ENCODE measurements at places on chromosomes 3 and 15.

GRCh38 chr15:101092156-101092866 lies 159.5 kb downstream of the CHSY1 start:
- no peak for DNase-seq

- no peak for DNase-seq
These were observed 70.1 kb downstream of the SMAD3 start for GRCh38 chr15:67135494-67135893.

- DNase-seq: no peak
These were observed 380.7 kb downstream of the ERC2 start for GRCh38 chr3:56087451-56088053.

DNA sequence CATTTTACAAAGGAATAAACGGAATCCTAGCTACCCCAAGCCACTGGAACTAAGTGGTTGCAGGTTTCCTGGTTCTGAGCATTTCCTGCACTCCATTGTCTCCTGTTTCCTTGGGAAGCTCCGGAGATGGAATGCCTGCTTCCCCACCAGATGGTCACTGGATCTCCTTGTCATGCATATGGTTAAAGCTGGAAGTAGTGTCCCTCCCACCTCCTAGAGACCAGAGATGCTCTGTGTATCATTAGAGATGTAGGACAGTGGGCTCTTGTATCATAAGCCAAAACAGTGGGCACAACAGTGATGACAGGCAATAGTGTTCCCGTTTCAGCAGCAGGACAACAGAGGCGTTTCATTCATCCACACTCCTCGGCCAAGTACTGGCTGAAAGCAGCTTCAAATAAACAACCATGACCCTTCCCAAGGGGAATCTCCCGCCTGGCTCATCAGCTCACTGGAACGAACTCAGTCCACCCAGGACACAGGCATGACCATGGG lies 136.2 kb upstream of the EIF1B start:
- DNase-seq: no peak

DNA sequence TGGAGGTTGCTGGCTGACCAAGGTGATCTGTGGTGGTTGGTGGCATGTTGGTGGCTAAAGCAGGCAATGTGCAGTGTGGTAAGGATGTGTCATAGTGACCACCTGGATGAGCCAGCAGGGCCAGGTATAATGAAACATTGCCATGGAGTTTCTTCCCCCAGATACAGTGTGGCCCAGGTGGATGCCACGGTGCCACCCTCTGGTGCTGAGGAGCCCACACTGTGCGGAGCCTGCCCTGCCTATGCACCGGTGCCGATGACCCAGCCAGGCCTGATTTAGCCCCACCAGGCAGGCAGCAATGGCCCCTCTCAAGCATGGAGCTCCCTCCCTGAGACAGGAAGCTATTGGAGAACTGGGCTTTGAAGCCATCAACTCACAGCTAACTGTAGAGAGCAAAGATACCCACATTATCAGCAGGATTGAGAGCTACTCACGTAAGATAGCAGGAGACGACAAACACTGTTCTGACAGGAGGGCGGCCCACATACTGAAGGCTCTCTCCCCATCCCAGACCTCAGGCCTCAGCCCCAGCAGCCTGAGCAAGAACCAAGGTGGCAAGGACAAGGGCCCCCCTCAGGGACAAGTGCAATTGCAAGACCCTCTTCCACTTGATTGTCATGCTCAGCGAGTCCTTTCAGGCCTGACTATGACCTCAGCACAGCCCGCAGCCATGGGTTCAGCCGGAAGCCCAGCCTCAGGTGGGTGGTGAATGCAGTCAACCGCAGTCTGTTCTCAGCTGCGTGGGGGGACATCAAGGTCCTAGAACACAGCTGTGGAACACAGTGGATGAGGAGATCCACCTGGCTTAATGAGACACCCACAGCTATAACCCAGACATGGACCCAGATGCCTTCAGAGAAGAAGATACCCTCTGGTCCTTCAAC lies 82.8 kb upstream of the CDV3 start:
- DNase-seq: peak; percentile 9

DNA sequence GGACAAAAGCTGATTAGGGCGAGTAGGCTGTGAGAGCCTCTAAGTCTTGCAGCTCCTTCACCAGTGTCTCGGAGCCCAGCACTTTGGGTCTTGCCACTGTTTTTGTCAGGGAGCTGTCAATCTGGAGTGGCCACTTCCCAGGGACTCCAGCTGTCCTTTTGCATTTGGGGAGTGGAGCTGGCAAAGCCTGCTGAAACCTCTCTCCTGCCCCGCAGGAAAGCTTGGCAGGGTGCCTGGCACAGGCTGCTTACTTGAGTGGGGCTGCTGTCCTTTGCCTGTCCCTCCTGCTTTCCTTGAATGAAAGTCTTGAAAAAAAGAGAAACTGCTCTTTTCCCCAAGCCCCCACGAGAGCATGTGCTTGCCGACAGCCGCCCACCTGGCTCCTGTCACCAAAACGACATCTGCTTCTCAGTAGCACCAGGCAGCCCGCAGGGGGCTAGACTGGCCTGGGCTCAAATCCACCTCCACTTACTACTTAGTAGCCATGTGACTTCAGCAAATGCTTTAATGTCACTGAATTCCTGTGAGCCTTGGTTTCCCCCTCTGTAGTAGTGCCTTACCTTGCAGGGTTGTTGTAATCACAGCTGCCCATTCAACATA lies 13.7 kb downstream of the USP13 start:
- no peak for DNase-seq

DNA sequence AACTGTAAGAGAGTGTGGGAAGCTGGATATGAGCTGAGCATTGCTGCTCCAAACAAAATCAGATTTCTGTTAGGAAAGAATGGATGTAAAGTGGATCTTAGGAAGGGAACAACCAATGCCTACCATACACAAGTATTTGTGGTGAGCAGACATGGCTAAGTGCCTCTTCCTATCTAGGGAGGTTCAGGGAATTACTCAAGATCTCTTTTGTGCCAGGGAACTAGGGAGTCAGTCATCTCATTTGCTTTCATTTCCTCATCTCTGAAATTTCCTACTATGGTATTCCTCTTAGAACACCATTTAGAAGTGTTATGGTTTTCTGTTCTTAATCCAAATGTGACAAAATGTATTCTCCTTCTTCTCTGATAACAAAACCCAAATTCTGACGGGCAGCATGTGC lies 396.5 kb downstream of the FHIT start:
- no peak for DNase-seq

GRCh38 chr3:169350228-169350627 lies 313.3 kb downstream of the MECOM start:
- peak; percentile 60 for DNase-seq

DNA sequence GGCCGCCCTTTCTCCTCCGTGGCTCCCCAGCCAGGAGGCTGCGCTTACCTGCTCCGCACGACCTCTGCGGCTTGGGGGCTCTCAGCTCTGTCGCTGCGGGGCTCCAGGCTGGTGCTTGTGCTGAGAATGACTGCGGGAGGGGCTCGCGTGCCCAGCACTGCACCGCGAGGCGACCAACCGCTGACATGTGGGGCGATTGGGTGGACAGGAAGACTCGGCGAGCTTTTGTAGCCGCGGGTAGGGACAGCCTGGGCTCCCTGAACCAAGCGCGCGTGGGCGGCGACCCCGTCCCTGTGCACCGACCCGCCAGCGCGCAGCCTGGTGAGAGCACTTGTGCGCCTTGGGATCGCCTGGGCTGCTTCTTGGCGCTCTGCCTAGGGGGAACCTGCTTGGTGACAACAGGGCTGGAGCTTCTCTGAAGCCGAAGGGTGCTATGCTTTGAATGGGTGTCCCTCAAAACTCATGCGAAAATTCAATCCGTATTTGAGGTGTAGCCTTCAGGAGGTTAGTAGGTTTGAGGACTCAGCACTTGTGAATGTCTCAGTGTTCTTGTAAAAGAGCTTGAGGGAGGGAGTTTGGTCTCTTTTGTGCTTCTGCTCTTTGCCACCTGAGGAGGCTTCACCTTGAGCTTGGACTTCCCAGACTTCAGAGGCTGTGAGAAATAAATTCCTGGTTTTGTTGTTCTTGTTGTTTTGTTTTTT lies 50.4 kb downstream of the IL12A start:
- DNase-seq: no peak

GRCh38 chr3:31423482-31423881 lies 109.2 kb upstream of the STT3B start:
- DNase-seq: peak; percentile 57

DNA sequence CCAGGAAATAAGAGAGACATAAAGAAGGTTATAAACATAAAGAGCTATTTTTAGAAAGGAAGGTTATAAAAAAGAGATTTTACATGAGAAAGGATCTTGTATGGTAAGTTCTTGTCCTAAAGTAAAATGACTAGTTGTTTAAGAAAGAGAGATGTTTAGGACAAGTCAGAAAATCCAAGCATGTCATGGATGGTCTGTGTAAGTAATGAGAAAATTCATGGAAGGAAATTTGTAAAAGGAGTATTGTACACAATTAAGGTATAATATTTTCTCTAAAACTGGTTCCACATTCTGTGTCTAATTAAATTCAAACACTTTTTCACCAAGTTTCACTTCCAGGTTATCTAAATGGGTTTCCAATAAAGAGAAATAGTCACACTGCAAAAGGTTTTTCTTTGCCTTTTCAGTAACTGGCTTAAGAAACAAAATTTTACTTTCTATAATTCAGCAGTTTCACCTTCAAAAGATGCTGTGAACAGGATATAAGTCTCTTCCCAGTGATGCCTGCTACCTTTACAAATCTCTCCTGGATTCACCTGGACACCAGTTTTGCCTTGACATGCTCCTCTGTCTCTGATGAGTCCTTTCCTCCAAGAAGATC lies 455.7 kb downstream of the ZIC1 start:
- DNase-seq: no peak

DNA sequence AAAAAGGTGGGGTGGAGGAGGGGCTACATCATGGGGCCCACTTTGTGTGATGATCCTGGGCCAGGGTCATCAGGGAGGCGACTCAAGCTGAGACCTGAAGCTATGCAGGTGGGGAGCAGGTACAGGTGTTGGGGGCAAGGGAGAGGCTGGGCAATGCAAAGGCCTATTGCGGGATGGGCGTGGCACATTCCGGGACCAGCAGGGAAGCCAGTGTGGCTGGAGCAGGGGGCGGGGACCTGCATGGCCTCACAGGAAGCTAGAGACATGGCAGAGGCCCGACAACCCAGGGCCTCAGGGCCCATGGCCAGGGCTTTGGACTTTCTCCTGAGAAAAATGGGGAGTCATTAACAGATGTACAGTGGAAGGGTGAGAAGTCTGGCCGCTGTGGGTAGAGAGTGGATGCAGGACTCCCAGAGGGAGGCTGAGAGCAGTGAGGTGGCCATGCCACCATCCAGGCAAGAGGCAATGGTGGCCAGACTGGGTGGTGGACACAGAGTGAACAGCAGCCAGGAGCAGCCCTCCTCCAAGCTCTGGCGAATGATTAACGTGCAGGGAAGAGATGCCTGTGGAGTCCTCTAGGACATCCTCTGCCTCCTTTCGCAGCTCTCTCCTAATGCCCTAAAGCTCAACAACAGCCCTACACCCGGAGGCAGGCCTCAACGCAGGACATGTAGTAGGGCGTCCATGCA lies 122.6 kb upstream of the ATP2B2 start:
- DNase-seq: no peak

- no peak for DNase-seq
These were observed 46.3 kb downstream of the LIMD1 start for GRCh38 chr3:45640724-45641361.

GRCh38 chr15:92074646-92075045 lies 221.1 kb downstream of the SLCO3A1 start:
- DNase-seq: peak; percentile 61

- DNase-seq: no peak
These were observed 18.1 kb downstream of the ALS2CL start for GRCh38 chr3:46675426-46675825.

- DNase-seq: no peak
These were observed 16.9 kb downstream of the SHC4 start for GRCh38 chr15:48946840-48947187.

GRCh38 chr3:128488991-128489673 lies 3.9 kb downstream of the GATA2 start:
- DNase-seq: no peak

GRCh38 chr3:41065340-41065739 lies 134.0 kb upstream of the CTNNB1 start:
- DNase-seq: no peak

- no peak for DNase-seq
These were observed 6.6 kb downstream of the B3GNT5 start for GRCh38 chr3:183259621-183260020.

DNA sequence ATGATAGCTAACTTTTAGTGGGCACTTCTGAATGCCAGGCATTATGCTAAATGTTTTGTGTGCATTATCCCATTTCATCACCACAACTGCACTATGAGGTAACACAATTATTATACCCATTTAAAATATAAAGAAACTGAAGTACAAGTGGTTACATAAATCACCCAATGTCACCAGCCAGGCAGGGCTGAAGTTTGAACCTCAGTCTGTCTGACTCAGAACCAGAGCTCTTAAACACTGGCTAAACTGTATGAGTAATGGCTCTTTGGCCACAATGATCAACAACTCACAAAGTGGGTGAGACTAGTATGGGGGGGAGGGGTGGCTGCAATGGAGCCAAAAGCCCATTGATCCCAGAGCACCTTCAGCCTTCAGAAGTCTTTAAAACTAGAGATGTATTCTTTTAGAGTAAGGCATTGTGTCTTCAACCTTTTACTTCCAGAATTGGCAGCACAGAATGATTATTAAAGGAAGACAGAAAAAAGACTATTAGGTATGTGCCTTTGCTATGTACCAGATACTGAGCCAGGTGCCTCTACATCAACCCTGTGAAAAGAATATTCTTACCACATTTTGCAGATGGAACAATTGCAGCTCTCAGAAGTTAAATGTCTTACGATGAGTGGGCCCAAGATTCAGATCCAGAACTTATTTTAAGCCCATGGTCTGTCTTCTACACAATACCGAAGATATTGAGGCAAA lies 166.9 kb downstream of the UACA start:
- peak; percentile 91 for DNase-seq

DNA sequence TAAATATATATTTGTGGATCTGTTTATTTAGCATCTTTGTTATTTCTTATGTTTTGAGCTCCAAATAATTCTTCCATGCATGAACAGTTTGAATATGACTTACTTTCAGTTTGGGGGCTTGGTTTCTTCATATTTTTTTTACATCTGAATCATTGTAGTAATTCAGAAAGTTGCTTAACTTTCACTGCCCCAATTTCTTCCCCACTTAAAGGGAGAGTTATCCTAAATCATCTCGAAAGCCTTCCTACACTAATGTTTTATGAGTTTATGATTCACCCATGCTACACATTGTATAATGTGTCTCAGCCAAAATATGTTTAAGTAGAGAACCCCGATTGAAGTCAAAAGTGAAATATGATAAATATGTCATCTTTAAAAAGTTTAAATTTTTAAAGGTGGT lies 47.8 kb downstream of the SPRED1 start:
- no peak for DNase-seq

All from mammary epithelial cell (primary cell).